Stimulated activated CD4-positive, alpha-beta T cell treated with anti-CD3 and anti-CD28 coated beads, Interleukin-15, amount 100 ng/mL, for 1 hour (primary cell): ENCODE measurements at places on chromosomes 6 and 20.

GRCh38 chr6:88872962-88873361, 90.5 kb downstream of the RNGTT start:
- no peak for DNase-seq

- no peak for DNase-seq
Measured at GRCh38 chr6:41689171-41690008, 46.0 kb downstream of the TFEB start.

DNA sequence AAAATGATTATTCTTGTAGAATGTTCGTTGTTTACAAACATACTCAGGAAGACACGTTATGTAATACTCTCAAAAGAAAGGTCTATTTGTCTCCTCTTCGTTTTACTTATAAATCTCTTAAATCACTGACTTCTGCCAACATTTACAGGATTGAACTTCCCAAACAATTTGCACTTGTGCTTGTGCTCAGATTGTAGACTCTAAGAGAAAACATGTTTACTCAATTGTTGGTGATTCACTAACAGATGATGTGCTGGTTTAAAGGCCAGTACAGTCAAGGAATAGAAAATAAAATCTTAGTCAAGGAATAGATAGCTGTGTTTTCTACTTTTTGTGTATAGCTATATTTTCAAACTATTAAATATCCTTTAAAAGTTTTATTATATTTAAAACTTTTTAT, 172.8 kb downstream of the GJA1 start:
- no peak for DNase-seq

GRCh38 chr6:14822679-14823078, 423.2 kb upstream of the JARID2 start:
- DNase-seq = no peak
